ENCODE measurements at places on chromosomes 6 and 20. TPM values are rescaled to one million over a fixed set of nuclear protein-coding genes. Genes with fewer than 3 reads are reported as not detected.

- DNase-seq, result no peak
- H3K4me1 ChIP-seq, result 0 out of 2 replicates have a peak, but pooled peaks cover 5% of the 10 kb centered on the region
- no peak overlapping the region for H3K4me3 ChIP-seq
- no peak overlapping the region for H3K27ac ChIP-seq
These were observed 3.6 kb downstream of the HELZ2 start for GRCh38 chr20:63570281-63571086.

Gene UBD
- total RNA-seq, result not detected

Gene ZBTB9
- 2.0 TPM for total RNA-seq

- no peaks in the 10 kb centered on the region for H3K36me3 ChIP-seq
- no peak overlapping the region for H3K4me3 ChIP-seq
- DNase-seq, result no peak
- no peaks in the 10 kb centered on the region for H3K27me3 ChIP-seq
These were observed 26.1 kb upstream of the KCNQ5 start for GRCh38 chr6:72595812-72596211.

- H3K27ac ChIP-seq, result peak overlapping the region; percentile 45
- no peaks in the 10 kb centered on the region for H3K27me3 ChIP-seq
- no peaks in the 10 kb centered on the region for H3K36me3 ChIP-seq
These were observed 667 bp downstream of the CAP2 start for GRCh38 chr6:17393892-17394631.

GRCh38 chr6:142868917-142869316 is 76.1 kb downstream of the HIVEP2 start:
- no peak overlapping the region for H3K27ac ChIP-seq
- no peaks in the 10 kb centered on the region for H3K36me3 ChIP-seq
- DNase-seq, result peak; percentile 0
- H3K4me1 ChIP-seq, result peaks cover 57% of the 10 kb centered on the region

Measured in GM23248 (cell line).